ENCODE measurements at places on chromosomes 5 and 9.

DNA sequence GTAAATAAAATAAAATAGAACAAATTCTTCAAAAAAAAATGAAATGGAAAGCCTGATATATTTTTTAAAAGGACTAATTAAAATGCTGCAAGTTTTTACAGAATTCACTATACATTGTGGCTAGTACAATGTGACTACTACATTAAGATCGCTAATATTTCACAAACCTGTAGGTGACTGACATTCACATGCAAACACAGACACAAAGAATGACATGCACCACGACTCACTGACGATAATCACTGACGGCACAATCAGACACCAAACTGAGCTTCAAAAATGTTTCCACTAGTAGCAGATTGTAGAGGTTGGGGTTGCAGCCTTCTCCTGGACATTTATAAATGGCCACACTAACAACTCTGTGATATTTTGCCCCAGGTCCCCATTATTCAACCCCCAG lies 637.7 kb upstream of the DMAC1 start:
- no peak for DNase-seq

- no peak for DNase-seq
Observed at GRCh38 chr9:4792054-4792571, 631 bp upstream of the RCL1 start.

DNA sequence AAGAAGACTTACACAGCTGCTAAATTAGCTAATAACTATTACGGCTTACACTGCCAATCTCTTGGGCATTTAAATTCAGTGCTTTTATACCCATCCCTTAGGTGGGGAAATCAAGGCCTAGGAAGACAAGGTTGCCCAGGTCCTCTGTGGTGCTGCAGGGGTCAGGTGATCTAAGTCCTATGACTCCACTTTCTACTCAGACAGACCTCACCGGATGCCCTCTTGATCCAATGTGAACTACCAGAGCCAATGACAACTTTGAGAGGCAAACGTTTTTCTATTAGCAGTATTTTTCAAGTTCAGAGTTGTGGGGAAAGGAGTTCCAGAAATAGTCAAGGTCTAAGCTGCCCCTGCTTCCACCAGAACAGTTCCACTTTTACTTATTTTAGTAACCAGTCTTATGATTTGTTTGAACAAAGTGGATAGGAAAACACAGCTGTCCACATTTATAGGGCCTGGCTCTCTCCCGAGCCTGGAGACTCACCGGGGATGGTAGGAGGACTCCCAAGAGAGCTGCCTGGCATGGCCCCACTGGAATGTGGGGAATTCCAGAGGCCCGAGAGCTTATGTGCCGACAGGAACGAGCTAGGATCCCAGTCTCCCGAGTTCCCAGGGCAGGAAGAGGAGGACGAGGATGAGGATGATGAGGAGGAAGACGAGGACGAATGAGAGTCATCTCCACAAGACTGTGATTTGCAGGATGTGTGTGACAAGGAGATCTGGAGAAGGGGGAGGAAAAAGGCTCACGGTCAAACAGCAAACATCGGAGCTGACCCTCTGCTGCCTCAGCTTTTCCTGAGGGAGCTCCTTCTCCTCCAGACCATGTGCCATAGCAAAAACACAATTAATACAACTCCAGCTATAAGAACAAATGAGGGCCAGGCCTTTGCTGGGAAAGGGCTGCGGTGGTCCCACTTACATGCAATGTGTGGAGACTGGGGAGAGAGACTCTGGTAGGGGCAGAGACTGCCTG lies 16.7 kb downstream of the FAM193B start:
- DNase-seq: peak; percentile 50

- no peak for DNase-seq
Observed at GRCh38 chr5:147880487-147880886, 2.0 kb downstream of the SCGB3A2 start.

- DNase-seq: no peak
Observed at GRCh38 chr5:100249211-100249883, 285.8 kb upstream of the FAM174A start.

GRCh38 chr9:127806871-127807270 lies 4.2 kb downstream of the FPGS start:
- no peak for DNase-seq

- DNase-seq: no peak
Observed at GRCh38 chr9:33133186-33133585, 34.0 kb downstream of the B4GALT1 start.

DNA sequence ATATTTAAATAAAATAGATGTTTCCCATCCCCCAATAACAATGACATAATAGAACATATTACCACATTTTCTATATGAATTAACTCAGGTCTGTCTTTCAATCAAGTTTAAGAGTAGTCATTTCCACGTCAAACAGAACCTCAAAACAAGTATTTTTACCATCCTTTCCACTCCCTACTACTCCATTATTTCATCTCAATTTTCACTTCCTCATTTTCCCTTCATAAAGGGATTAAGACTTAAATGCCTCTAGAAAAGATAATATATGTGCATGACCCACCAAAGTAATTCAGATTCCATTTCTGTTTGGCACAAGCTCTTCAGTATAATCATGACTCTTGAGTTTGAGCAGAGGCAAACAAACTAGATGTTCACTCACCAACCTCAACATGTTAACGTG lies 40.4 kb downstream of the ELOVL7 start:
- no peak for DNase-seq

DNA sequence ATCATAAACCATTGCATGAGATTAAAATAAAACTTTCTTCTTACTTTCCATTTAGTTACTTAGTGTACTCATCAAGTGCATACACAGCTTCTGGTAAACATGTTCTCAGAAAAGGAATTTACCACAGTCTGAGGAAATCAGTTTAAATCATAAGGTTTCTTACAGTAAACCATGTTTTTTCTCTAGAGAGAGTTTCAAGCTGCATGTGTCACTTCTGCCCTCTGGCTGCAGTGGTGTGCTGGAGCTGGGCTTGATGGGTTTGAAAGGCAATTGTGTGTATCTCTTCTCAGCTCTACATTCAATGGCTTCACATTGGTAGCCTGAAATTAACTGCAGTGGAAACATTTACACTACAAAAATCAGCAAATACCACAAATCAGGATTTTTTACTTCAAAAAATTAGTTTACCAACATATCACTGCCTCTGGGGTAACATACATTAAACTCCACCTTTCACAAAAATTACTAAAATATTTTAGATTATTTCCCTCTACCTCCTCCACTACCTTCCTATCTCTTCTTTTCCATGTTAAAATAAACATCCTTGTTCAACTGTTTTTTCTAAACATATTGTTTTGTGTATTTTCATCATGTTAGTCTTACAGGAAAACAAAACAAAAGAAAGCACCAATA lies 414.3 kb downstream of the ANXA1 start:
- no peak for DNase-seq

DNA sequence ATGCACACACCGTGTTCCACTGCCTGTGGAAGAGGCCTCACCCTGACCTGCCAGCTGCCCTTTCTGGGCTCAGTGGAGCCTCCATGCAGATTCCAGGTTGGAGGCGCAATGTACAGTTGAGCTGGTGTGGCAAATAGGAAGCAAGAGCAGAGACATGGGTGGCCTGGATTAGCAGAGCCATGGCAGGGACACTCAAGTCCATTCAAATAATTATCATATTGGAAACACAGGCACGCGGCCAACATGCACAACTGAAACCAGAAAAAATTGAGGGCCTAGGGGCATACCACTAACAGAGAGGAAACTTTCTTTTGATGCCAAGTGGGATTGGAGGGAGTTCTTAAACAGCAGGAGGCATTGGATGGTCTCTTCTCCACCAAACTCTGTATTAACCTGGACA lies 35.8 kb downstream of the OTULINL start:
- no peak for DNase-seq

DNA sequence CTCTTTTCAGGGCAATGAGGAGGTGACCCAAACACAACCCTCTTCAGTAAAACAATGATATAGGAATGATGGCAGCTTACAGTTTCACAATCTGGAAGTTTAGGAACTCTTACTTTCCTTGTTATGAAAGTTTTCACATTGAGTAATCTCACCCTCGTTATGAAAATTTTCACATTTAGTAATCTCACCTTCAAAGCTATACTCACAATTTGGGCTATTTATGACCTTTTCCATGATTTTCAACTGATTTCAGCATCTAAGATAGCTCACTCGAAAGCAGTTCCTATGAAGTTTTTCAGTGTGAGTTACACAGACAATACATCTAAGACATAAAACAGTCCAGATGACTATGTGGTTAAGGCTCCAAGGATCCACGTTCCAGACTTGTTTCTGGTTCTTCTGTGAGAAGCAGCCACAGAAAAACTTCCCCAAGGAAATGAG lies 57.1 kb downstream of the FOXD1 start:
- no peak for DNase-seq

DNA sequence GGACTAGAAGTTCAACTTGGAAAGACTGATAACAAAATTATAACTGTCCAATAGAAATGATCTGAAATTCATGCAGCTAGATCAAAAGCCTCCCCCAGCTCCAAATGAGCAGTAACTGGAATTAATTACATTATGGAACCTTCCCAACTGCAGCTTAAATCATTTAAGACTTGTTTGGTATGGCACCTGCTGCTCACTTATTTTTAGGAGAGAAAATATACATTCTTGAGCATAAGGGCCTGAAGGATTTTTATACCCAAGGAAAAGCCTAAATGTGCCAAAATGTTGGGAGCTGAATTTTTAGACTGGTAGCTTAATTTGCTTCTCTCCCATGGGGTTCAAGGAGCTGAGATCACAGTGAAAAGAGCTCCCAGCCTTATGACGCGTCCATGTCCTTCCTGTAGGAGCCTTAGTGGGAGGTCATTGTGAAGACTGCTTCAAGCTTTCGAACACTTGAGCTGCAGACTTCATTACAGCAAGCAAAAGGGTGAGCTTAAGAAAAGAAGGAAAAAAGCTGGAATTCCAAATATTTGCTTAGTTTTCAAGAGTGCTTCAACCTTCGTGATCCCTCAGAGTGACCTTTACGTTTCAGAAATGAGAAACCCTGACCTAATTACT lies 276.0 kb downstream of the DMAC1 start:
- no peak for DNase-seq

Measured in endothelial cell of umbilical vein (primary cell).